ENCODE measurements at places on chromosomes 11 and 22.

- DNase-seq, result no peak
- peaks cover 18% of the 10 kb centered on the region for H3K36me3 ChIP-seq
- H3K4me1 ChIP-seq, result peaks cover 13% of the 10 kb centered on the region
- H3K4me3 ChIP-seq, result no peak overlapping the region
- H3K27ac ChIP-seq, result peak overlapping the region; percentile 26
Observed at GRCh38 chr11:57787920-57788702, 26.5 kb downstream of the CTNND1 start.

GRCh38 chr11:12110714-12111548 lies 541 bp downstream of the MICAL2 start:
- peak overlapping the region; percentile 71 for H3K27ac ChIP-seq
- peak overlapping the region; percentile 80 for H3K4me3 ChIP-seq
- peaks cover 1% of the 10 kb centered on the region for H3K36me3 ChIP-seq
- DNase-seq, result no peak
- H3K4me1 ChIP-seq, result peaks cover 30% of the 10 kb centered on the region

DNA sequence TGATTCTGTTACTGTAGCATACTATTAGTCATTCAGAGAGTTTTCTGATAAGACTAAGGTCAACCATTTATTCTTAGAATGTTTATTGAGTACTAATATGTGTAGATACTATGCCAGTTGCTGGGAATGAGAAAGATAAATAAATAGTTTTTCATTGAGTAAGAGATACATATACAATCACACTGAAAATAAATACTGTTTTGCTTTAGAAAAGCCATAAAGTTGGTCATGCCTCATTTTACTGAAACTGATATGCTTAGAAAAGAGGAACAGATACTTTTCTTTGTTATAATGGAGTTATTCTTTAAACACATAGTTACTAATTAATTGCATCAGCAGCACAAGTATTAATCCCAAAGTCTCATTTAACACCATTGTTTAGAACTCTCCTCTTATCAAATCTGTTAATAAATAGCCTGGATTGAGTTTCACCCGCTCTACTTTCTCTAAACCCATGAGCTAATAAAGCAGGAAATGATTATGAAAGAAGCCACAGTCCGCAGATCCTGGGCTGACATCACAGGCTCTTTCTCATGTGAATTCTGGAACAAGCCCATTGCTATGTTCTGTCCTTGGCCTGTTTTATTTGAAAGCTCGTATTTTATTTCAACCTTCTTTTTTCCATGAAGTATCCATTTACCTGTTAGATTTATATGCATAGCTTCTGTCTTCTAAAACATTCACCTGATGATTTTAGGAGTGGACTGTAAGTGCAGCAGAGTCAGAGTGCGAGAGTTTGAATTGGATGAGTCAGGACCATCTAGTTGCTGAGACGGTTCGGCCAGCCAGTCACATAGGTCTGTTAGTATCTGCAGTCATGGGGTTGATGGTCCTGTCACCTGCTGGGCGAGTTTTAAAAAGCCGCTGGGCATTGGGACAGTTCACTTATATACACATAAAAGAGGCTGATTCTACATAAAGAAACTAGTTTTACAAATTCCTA lies 35.5 kb downstream of the PIWIL4 start:
- H3K36me3 ChIP-seq, result no peaks in the 10 kb centered on the region
- no peaks in the 10 kb centered on the region for H3K27me3 ChIP-seq
- DNase-seq, result peak; percentile 86
- H3K4me3 ChIP-seq, result no peak overlapping the region

GRCh38 chr11:134560566-134561330 lies 148.7 kb upstream of the B3GAT1 start:
- DNase-seq, result no peak
- no peaks in the 10 kb centered on the region for H3K4me1 ChIP-seq
- no peaks in the 10 kb centered on the region for H3K27me3 ChIP-seq
- H3K36me3 ChIP-seq, result no peaks in the 10 kb centered on the region

DNA sequence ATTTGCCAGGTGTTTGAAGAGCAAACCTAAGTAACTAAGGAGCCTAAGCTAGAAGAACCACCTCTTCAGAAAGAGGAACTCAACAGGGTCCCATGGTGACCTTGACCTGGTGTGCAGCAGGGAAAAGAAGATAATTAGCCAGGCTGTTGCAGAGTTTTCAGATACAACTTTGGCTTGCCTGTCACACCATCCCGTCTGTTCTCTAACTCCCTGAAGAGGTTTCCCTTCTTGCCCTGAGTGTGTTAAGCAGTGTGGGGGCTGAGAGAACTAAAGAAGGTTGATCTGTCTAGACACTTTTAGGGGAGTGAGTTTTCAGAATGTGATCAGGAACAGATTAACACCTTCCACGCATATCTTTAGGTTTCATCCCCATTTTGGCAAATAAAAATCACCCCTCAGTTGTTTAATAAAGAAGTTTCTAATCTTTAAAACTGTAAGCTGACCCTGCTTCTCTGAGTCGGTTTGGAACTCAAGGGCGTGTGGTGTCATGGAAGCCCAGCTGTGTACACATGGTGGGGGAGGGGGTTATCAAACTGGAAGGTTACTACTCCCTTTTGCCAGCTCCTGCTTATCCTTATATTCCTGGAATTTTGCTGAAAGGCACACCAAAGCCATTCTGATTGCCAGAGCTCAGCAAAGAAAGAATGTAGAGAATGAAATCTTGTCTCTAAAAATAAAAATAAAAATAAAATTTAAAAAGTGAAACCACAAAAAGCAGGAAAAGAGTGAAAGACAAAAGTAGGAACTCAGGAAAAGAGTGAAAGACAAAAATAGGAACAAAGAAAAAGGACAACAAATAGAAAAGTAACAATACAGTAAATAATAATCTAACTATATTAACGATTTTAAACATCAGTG lies 70.2 kb downstream of the DBX1 start:
- peaks cover 9% of the 10 kb centered on the region for H3K4me1 ChIP-seq
- peak overlapping the region; percentile 13 for H3K27ac ChIP-seq
- peaks cover 44% of the 10 kb centered on the region for H3K36me3 ChIP-seq
- H3K27me3 ChIP-seq, result no peaks in the 10 kb centered on the region
- DNase-seq, result peak; percentile 71

- no peaks in the 10 kb centered on the region for H3K4me1 ChIP-seq
- H3K4me3 ChIP-seq, result no peak overlapping the region
- peaks cover 65% of the 10 kb centered on the region for H3K36me3 ChIP-seq
- no peak overlapping the region for H3K27ac ChIP-seq
- no peaks in the 10 kb centered on the region for H3K27me3 ChIP-seq
Observed at GRCh38 chr22:17106161-17106784, 14.9 kb downstream of the TMEM121B start.

DNA sequence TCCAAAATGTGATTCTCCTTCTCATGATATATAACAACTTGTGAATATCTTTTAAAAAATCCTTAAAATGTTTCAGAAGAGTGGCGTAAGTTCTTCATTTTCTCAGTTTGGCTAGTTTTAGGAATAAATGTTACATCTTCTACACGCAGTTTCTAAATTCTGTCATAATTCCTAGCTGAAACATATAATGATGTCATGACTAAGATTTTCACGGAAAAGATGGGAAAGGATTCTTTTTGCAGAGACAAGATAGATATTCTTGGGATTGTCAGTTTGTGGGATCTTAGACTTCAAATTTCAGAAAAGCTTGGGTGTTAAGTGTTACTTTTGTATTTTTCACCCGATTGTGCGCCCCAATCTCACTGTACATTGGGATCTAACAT lies 1.7 kb downstream of the EED start:
- no peak for DNase-seq
- H3K36me3 ChIP-seq, result no peaks in the 10 kb centered on the region
- no peaks in the 10 kb centered on the region for H3K4me1 ChIP-seq
- H3K4me3 ChIP-seq, result peak overlapping the region; percentile 73
- no peak overlapping the region for H3K27ac ChIP-seq
- no peaks in the 10 kb centered on the region for H3K27me3 ChIP-seq

All from IMR-90 (cell line).